ENCODE measurements at places on chromosomes 4 and X.

DNA sequence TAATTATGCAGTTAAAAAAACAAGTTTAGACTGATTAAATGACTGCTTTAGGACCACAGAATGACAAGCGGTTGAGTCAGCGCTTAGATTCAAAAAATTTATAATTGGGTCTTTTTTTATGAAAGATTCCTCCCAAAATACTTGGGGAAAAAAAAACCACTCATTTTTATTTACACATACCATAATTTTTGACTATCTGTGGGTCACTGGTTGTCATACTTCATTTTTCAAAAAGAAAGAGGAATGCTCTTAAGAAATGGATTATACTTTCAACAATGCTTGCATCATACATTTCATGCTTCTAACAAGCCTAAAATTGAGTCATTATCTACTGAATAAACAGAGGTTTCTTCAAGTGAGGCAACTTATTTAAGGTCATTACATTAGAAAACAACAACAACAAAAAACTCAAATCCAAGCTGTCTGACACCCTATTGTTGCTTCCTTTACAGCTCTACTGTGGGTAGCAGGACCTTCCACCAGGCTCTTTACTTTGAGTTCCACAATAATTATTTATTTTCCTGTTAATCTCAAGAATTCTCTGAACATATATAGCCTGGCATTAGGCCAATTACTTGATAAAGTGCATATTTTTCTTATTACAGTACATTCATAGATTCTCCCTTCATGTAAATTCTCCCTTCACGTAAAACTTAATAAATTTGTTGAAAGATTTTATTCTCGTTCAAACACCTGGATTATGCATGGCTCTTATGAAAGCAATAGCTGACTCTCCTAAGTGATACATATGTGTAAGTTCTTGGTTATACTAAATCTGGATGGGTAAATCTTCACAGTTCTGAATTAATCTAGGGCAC, 445.5 kb downstream of the PCDH10 start:
- DNase-seq: no peak

GRCh38 chr4:41160012-41160789, 54.1 kb downstream of the APBB2 start:
- no peak for DNase-seq

DNA sequence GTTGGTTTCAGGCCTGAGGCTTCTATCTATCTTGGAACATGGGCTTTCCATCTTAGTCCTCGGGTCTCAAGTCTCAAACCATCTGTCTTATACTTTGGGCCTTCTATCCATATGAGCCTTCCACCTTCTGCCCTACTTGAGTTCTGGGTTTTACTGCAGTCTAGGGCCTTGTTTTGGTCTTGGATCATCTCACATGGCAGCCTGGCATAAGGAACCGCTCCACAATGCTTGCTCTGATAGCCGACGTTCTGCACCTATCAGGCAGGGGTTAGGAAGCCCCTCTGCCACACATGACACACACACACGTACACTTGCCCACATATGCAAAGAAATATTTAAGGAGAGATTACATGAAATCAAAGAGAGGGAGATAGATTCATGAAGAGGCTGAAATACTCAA, 264.0 kb downstream of the CHIC1 start:
- DNase-seq: no peak

DNA sequence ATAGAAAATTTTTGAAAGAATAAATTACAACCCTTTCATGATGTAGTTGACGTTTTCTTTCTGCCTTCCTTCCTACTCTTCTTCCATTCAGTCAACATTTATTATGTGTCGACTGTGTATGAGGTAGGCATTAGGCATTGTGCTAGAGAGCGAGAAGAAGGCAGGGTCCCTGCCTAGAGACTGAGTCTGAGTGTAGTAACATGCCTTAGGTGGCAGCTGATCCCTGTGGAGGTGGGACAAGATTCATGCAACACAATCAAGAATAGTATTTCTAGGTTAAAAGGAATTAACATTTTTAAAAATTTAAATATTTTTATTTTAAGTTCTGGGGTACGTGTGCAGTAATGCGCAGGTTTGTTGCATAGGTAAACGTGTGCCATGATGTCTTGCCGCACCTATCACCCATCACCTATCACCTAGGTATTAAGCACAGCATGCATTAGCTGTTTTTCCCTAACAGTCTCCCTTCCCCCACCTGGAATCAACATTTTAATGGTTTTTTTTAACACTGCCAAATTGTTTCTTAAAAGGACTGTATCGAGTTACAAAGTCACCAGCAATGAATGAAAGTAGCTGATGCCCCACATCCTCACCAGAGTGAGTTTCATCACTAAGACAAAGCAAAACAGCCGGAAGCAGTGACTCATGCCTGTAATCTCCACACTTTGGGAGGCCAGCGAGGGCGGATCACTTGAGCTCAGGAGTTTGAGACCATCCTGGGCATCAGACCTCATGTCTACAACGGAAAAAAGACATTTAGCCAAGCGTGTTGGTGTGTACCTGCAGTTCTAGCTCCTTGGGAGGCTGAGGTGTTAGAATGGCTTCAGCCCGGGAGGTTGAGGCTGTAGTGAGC, 84.0 kb downstream of the WWC2 start:
- DNase-seq: peak; percentile 7

DNA sequence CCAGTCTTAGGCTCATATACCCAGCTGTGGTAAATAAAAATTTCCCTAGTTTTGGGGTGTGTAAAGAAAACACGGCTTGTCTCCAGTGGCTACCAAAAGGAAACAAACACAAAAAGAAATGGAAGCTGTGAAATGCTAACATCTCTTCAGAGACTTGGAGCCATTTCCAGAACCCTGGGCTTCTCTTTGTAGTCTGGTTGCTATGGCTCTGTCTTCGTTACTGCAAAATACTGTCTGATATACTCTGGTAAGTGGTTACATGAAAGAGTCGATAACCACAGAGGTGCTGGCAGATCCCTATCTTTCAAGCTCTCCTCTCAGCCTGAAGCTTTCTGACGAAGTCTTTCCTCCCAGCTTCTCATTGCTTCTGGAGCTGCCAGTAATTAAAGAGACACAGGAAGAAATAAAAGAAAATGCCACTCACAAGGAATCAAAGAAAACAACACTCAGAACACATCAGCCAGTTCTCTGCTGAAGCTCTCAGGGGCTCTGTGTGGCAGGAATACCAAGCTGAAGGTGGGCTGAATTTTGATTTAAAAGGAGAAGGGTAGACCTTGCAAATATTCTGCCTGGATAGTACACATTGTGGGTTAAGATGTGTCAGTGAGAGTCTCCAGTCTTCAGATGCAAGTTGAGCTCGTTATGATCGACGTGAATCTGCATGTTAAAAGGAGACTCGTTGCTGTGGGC, 107.6 kb upstream of the FAM9C start:
- peak; percentile 5 for DNase-seq

GRCh38 chr4:176979416-176979815, 186.7 kb upstream of the VEGFC start:
- DNase-seq: no peak

Data from activated T-helper 1 cell treated with Interleukin-2 at 50 U/mL for 16 hours (primary cell).